ENCODE measurements at places on chromosomes 5 and 9.
A peak's percentile ranks its signal among the peaks of the same experiment; 100 is the strongest.

DNA sequence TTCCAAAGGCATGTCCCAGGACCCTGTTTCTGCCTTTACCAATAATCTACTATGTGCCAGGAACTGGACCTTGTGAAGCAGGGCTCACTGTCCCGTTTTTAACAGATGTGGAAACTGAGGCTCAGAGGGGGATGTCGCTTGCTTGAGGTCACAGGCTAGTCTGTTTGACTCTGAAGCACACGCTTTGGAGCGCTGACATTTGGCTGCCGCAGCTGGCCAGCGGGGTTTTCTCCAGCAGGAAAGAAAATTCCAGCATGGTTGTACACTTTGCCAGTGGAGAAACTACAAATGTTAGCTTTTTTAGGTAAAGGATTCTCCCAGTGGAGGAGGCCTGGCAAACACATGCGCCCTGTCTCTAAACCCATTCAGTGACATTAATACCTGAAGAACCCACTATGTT lies 50.5 kb downstream of the SH3PXD2B start:
- DNase-seq, result no peak

DNA sequence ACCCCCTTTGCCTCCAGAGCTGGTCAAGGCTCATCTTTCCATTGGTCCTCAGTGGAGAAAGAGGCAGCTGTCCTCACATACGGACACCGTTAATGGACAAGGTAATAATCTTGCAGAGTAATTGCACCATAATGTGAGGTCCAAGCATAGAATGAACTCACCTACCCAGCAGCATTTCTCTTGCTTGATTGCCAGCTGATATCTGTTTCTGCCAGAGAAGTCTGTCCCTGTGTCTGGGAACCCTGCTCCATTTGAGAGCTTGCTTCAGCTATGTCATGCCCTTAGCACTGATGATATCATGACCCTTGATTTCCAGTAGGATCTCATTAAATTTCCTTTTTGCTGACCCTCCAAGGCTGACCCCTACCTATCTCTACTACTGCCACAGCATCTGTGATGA lies 154.6 kb downstream of the PIK3R1 start:
- DNase-seq, result no peak

DNA sequence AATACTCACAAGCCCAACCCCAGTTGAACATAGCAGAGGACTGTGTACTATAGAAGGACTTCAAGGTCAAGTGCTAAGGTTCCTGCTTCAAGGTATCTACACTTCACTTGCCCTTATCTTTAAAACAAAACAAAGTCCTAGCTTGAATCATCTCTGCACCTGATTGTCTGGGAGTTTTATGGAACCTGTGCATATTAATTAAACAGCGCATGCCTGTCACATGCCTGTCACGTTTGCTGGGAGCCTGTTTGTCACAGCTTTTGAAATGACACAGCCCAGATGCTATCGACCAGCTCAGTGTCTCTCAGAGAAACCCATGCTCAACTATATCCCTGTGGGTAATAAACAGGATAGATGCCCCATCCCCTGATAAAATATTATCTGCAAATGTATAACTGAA lies 476.0 kb downstream of the ZSWIM6 start:
- DNase-seq, result no peak

GRCh38 chr9:134163371-134164196 lies 780 bp downstream of the RNU6ATAC start:
- peak; percentile 62 for DNase-seq

Data from RPMI8226 (cell line).